ENCODE measurements at places on chromosomes 6 and 20. TPM values are rescaled to one million over a fixed set of nuclear protein-coding genes. Genes with fewer than 3 reads are reported as not detected.

DNA sequence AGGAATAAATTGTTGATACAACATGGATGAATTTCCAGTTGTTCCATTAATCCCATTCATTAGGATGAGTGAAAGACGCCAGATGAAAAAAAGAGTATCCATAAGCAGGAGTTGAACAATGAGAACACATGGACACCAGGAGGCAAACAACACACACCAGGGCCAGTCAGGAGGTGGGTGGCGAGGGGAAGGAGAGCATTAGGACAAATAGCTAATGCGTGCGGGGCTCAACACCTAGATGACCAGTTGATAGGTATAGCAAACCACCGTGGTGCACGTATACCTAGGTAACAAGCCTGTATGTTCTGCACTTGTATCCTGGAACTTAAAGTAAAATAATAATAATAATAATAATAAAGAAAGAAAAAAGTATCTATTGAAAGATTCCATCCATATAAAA is 11.1 kb downstream of the PCED1A start:
- no peaks in the 10 kb centered on the region for H3K36me3 ChIP-seq
- H3K4me1 ChIP-seq: no peaks in the 10 kb centered on the region
- peaks cover 16% of the 10 kb centered on the region for H3K27me3 ChIP-seq
- no peak overlapping the region for H3K4me3 ChIP-seq

DNA sequence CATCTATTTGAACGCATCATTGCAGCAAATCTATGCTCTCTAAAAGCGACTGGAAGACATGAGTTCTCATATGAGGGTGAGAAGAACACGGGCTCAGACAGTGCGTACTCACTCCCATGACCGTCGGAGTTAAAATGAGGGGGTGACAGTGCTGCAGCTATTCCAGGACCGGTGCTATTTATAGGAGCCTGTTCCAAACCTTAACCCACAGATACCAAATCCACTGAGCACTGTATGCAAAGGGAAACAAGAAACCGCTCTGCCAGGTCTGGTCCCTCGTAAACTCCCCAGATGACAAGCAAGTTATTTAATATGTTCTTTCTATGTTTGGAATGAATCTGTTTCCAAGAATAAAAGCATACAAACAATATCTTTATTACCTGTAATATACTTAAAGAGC is 22.9 kb downstream of the PPP1R3G start:
- DNase-seq: no peak
- H3K36me3 ChIP-seq: no peaks in the 10 kb centered on the region
- no peak overlapping the region for H3K4me3 ChIP-seq
- H3K27ac ChIP-seq: no peak overlapping the region

- H3K4me3 ChIP-seq: no peak overlapping the region
- H3K27me3 ChIP-seq: no peaks in the 10 kb centered on the region
- no peaks in the 10 kb centered on the region for H3K36me3 ChIP-seq
- peak overlapping the region; percentile 53 for H3K27ac ChIP-seq
Measured at GRCh38 chr6:131937703-131938631, 13.2 kb downstream of the CCN2 start.

Gene HLA-DOA
- 31.2 TPM for total RNA-seq

Gene MCHR2
- total RNA-seq: not detected

Gene PGBD1
- 3.5 TPM for total RNA-seq

DNA sequence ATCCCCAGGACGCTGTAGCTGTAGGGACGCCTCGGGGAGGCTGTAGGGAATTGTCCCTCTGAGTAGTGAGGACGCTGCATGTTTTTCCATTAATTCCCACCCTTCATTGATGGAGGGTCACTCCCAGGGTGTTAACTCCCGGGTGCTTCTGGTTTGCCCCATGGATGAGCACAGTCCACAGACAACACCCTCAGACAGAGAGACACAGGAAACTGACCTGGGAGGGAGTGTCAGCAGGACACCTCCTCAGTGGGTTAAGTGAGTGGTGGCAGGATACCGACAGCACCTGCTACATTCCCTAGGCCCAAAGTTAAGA is 53.5 kb downstream of the LINC00237 start:
- no peaks in the 10 kb centered on the region for H3K4me1 ChIP-seq
- no peak overlapping the region for H3K4me3 ChIP-seq
- DNase-seq: no peak
- no peaks in the 10 kb centered on the region for H3K36me3 ChIP-seq
- H3K27ac ChIP-seq: no peak overlapping the region
- H3K27me3 ChIP-seq: peaks cover 12% of the 10 kb centered on the region

Gene RPN2
- 160 TPM for total RNA-seq

Gene KIAA1755
- 1.3 TPM for total RNA-seq

Gene EYA2
- total RNA-seq: 3.5 TPM

Gene COL11A2
- total RNA-seq: 0.77 TPM

Gene ZC2HC1B
- not detected for total RNA-seq

DNA sequence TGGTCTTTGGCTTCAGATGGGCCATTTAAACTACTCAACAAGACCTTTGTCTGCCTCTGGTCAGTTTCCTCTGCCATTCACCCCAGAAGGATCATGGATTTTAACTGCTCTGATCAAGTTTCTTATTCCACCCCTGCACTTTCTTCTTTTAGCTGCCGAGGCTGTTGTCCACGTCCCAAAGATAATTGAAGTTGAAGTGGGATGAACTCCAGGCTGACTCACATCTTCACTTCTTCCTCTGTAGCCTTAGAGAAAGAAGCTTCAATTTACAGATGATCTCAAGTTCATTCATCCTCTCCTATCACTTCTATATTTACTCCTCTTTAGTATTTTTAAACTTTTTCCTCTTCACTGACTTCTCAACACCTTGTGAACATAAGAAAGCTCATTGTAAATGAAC is 651.6 kb downstream of the UTRN start:
- no peaks in the 10 kb centered on the region for H3K36me3 ChIP-seq
- no peaks in the 10 kb centered on the region for H3K4me1 ChIP-seq
- H3K27me3 ChIP-seq: no peaks in the 10 kb centered on the region
- no peak overlapping the region for H3K27ac ChIP-seq

GRCh38 chr6:116030770-116031169 is 29.9 kb downstream of the FRK start:
- DNase-seq: no peak
- no peak overlapping the region for H3K4me3 ChIP-seq
- no peak overlapping the region for H3K27ac ChIP-seq
- H3K36me3 ChIP-seq: no peaks in the 10 kb centered on the region
- H3K27me3 ChIP-seq: no peaks in the 10 kb centered on the region

GRCh38 chr6:111844376-111844775 is 28.9 kb downstream of the FYN start:
- no peak overlapping the region for H3K27ac ChIP-seq
- no peak overlapping the region for H3K4me3 ChIP-seq
- H3K27me3 ChIP-seq: no peaks in the 10 kb centered on the region
- peaks cover 87% of the 10 kb centered on the region for H3K4me1 ChIP-seq

DNA sequence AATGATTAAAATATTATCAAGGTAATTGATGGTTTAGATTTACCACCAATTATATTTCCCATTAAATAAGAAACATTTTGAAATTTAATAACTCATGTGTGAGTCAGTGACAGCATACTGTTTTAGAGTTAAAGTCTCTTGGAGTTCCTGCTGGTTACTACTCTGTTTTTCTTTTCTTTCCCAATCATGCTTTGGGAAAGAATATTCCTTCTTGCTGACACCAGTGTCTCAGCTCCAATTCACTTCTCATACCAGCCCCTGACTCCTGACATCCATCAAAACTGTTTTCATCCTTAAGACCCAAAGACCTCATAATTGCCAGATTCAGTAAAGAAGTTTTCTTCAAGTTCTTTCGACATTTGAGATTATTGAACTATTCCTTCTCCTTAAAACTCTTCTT is 50.3 kb downstream of the AIG1 start:
- H3K27ac ChIP-seq: no peak overlapping the region
- H3K4me1 ChIP-seq: no peaks in the 10 kb centered on the region
- no peaks in the 10 kb centered on the region for H3K36me3 ChIP-seq
- H3K4me3 ChIP-seq: no peak overlapping the region

Gene LY6G6F
- total RNA-seq: 0.97 TPM

Gene MAP7
- 18.3 TPM for total RNA-seq

GRCh38 chr20:23249541-23249940 is 101.0 kb upstream of the NXT1 start:
- H3K4me1 ChIP-seq: peaks cover 18% of the 10 kb centered on the region
- H3K27ac ChIP-seq: no peak overlapping the region
- DNase-seq: no peak
- H3K4me3 ChIP-seq: no peak overlapping the region
- H3K36me3 ChIP-seq: no peaks in the 10 kb centered on the region
- H3K27me3 ChIP-seq: no peaks in the 10 kb centered on the region

Gene CD93
- total RNA-seq: 99.7 TPM

Gene OLIG3
- not detected for total RNA-seq

Gene NANP
- total RNA-seq: 5.4 TPM

- no peaks in the 10 kb centered on the region for H3K36me3 ChIP-seq
- no peak overlapping the region for H3K27ac ChIP-seq
- no peak overlapping the region for H3K4me3 ChIP-seq
- no peaks in the 10 kb centered on the region for H3K27me3 ChIP-seq
Measured at GRCh38 chr6:17899491-17899890, 87.9 kb downstream of the KIF13A start.

DNA sequence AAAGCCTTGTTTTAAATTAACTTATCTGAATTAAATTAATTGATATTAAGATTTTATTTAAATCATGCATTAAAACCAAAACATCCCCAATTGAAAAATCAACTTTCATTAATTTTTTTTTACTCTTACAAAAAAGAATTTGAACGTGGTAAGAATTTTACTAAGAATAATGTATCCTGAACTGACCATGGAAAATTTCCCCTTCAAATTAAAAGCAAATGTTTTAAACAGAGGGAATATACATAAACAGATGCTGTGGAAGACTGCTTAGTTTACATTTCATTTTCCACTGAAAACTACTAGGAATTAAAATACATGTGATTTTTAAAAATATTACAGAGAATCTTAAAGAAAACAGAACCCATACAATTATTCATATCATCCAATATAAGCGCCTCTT is 2.3 kb downstream of the RNF24 start:
- no peak overlapping the region for H3K27ac ChIP-seq
- H3K36me3 ChIP-seq: no peaks in the 10 kb centered on the region
- H3K27me3 ChIP-seq: no peaks in the 10 kb centered on the region
- DNase-seq: no peak

GRCh38 chr6:167221400-167222201 is 63.8 kb upstream of the GPR31 start:
- no peak overlapping the region for H3K27ac ChIP-seq
- H3K36me3 ChIP-seq: no peaks in the 10 kb centered on the region
- DNase-seq: no peak
- H3K4me1 ChIP-seq: no peaks in the 10 kb centered on the region
- H3K4me3 ChIP-seq: no peak overlapping the region
- H3K27me3 ChIP-seq: no peaks in the 10 kb centered on the region

GRCh38 chr6:15872241-15873103 is 209.6 kb upstream of the DTNBP1 start:
- DNase-seq: no peak
- no peak overlapping the region for H3K27ac ChIP-seq
- H3K4me3 ChIP-seq: no peak overlapping the region
- H3K4me1 ChIP-seq: peaks cover 15% of the 10 kb centered on the region

DNA sequence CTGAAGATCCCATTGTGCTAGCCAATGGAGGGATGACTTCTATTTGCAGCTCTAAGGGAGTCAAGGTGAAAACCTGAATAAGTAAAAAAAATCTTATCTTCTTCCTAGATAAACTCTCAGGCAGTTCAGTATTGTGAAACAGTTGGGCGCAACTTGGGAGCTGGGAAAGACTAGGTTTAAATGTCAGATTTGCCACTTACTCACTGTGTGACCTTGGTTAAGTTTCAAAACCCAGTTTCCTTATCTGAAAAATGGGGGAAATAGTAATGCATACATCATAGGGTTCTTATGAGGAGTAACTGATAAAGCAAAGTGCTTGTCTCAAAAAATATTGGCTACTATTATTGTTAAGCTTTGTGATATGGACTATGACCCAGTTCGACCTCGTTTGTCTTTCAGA is 88.8 kb downstream of the CD83 start:
- no peaks in the 10 kb centered on the region for H3K36me3 ChIP-seq
- no peaks in the 10 kb centered on the region for H3K27me3 ChIP-seq
- DNase-seq: no peak

DNA sequence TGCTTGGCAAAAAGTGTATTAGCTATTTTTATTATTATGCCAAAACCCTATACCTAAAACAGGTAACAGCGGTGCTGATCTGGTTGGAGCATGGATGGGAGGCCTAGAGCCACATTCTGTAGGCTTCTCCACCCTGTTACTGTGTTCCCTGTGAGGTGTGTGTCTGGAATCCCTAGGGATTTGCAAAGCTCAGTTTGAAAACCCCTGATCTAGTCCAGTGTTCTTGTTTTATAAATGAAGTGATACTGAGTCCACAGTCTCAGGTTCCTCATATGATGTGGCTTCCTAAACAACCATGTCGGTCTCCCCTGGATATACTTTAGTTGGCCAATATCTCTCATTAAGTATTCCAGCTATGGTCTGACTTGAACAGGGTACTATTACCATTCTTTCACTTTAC is 16.3 kb downstream of the ACSS2 start:
- H3K36me3 ChIP-seq: peaks cover 4% of the 10 kb centered on the region
- peaks cover 33% of the 10 kb centered on the region for H3K4me1 ChIP-seq
- no peak overlapping the region for H3K4me3 ChIP-seq
- H3K27ac ChIP-seq: no peak overlapping the region
- no peak for DNase-seq
- no peaks in the 10 kb centered on the region for H3K27me3 ChIP-seq

- H3K27me3 ChIP-seq: peaks cover 47% of the 10 kb centered on the region
- no peak overlapping the region for H3K27ac ChIP-seq
- DNase-seq: peak; percentile 45
- H3K4me1 ChIP-seq: no peaks in the 10 kb centered on the region
- H3K4me3 ChIP-seq: no peak overlapping the region
- H3K36me3 ChIP-seq: no peaks in the 10 kb centered on the region
Measured at GRCh38 chr20:62728028-62728780, 19.6 kb downstream of the NTSR1 start.

GRCh38 chr6:69368613-69369012 is 428.2 kb downstream of the LMBRD1 start:
- H3K27ac ChIP-seq: no peak overlapping the region
- no peaks in the 10 kb centered on the region for H3K4me1 ChIP-seq
- no peak for DNase-seq
- no peak overlapping the region for H3K4me3 ChIP-seq
- H3K27me3 ChIP-seq: no peaks in the 10 kb centered on the region
- H3K36me3 ChIP-seq: no peaks in the 10 kb centered on the region

Gene LTA
- not detected for total RNA-seq

GRCh38 chr6:53014063-53014462 is 19.0 kb upstream of the GSTA4 start:
- peaks cover 99% of the 10 kb centered on the region for H3K36me3 ChIP-seq
- H3K27ac ChIP-seq: peak overlapping the region; percentile 69
- H3K27me3 ChIP-seq: no peaks in the 10 kb centered on the region
- DNase-seq: no peak
